ENCODE measurements at places on chromosomes 4 and X.

DNA sequence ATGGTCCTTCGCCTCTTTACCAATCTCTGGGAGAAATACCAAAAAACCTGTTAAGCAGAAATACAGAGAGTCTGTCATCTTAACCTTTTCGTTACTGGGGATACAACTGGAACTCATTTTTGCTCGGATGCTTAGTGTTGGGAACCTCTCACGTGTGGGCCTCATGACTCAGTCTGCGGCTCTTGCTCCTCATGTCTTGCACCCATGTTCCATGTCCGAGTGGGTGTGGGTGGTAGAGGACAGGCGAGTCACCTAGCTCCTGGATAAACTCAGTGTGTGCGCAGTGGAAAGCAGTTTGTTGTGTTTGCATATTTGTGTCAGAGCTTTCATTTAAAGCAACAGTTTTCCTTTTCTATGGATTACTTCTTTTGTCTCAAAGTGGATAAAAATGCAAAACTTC, 70.6 kb downstream of the TNIP2 start:
- no peak for DNase-seq

- no peak for DNase-seq
These were observed 27.2 kb upstream of the TNIP3 start for GRCh38 chr4:121191361-121191760.

DNA sequence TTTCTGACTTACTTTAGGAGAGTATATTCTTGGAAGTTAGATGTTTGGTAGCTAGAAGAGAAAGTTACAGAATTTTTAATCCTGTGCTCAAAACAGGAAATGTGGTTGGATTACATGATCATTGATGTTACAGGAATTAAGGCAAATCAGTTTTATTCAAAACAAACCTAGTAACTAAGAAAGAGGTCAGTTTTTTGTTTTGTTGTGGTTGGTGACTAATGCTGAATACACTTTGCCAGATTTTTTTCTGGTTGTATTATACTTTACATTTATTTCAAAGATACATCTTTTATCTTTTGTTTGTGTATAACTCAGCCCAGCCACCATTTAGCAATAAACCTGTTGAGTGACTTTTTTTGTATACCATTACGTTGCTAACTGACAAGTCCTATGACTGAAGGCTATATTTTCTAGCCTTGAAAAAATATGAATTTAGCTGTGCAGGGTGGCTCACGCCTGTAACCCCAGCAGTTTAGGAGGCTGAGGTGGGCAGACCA, 116.7 kb downstream of the KLHL8 start:
- DNase-seq: no peak

GRCh38 chrX:115894087-115894486, 276.5 kb upstream of the AGTR2 start:
- DNase-seq: no peak

GRCh38 chr4:1502976-1503375, 96.7 kb upstream of the NKX1-1 start:
- DNase-seq: no peak

GRCh38 chr4:76781698-76782595, 116.0 kb downstream of the SOWAHB start:
- DNase-seq: no peak

- no peak for DNase-seq
These were observed 44.0 kb downstream of the GYG2 start for GRCh38 chrX:2872671-2873277.

GRCh38 chrX:67546496-67547423, 2.9 kb downstream of the AR start:
- no peak for DNase-seq

DNA sequence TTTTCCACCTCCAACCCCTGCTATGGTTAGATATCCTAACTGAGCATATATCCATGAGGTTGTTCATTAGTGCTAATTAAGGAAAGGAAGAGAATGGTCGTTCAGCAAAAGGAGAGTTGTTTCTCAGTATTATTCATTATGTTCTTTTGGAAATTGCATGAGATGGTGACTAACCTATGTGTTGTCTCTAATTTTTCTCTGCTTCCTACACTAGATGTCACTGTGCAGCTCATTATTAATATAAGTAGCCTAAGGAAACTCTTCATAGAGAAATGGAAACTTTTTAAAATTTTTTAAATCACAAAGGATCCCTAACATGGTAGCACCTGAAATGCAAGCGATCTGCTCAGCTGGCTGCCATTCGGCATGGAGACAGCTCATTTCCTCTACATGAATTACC, 67.7 kb upstream of the FAM9A start:
- DNase-seq: no peak

DNA sequence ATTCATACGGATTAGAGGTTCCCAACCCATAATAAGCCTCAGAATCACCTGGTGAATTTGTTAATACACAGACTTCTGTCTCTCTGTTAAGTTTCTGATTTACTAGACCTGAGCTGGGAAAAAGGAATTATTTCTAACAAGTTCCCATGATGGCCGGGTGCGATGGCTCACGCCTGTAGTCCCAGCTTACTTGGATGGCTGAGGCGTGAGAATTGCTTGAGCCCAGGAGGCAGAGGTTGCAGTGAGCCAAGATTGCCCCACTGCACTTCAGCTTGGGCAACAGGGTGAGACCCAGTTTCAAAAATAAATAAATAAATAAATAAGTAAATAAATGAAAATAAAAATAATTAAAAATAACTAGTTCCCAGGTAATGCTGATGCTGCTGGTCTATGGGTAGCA, 412.3 kb downstream of the GALNTL6 start:
- no peak for DNase-seq

DNA sequence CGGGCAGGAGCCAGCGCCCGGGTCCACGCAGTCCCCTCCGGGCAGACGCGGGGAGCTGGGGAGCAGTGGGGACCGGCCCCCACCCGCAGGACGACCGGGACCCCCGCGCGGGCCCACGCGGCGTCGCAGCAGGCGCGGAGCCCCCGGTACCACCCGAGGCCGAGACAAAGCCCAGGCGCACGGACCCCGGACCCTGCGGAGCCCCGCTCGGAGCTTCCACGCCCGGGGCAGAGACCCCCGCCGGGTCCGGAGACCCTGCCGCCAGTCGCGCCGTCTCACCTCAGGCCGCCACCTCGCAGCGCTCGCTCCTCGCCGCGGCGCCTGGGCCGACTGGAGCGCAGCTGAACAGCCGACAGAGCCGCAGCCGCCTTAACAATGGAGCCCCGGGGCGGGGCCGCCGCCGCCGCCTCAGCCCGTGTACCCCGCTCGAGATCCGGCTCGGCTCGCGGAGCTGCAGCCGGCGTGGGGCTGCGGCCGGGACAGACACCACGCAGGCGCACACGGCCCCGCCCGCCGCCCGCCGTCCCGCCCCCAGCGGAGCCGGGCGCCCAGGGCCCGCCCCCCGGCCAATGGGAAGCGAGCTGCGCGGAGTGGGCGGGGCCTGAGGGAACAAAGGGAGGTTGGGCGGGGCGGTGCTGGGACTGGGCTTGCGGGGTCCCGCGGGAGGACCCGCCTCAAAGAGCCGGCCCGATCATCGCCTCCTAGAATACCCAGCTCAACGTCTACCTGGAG, at the start of gene AFAP1:
Gene AFAP1 (minus strand): TSS at position 485 of the 732 bp plus-strand sequence. CDS start 67,783 bp downstream, outside the sequence.
- DNase-seq: peak; percentile 83

DNA sequence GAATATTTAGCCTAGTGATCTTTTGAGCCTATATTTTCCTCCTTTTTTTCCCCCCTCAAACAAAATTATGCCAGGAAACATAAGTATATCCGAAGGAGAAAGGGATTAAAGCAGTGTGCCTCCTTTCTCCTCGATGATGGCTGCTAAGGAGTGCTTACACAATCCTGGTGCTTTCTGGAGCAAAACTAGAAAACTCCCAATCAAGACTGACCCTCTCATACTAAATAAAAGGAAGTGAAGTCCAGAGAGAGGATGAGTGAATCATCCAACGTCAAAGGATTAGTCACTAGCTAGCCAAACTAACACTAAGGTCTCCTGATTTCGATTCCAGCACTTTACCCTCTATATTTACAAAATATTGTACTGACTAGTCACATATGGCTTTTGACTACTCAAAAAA, 146.8 kb downstream of the PPP3CA start:
- DNase-seq: no peak

DNA sequence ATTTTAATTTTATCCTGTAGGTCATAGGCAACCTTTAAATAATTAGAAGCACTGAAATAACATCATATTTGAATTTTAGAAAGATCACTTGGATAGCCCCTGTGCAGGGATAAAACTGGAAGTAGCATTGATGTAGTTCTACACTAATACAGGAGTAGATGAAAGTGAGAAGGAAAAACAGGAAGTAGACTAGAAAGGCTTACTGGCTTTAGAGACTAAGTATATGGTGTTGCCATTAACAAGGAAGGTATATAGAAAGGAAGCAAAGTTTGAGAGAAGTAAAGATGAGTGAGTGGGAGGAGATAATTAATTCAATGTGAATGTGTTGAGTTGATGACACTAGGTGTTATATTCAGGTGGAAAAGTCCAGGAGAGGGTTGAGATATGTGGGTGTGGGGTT, 73.1 kb upstream of the EPGN start:
- DNase-seq: no peak

- DNase-seq: no peak
These were observed 2139.0 kb downstream of the ARAP2 start for GRCh38 chr4:34105311-34105710.

GRCh38 chr4:124426279-124426678, 286.3 kb downstream of the ANKRD50 start:
- DNase-seq: no peak

- DNase-seq: no peak
These were observed 127.4 kb downstream of the ZNF330 start for GRCh38 chr4:141348125-141348524.

DNA sequence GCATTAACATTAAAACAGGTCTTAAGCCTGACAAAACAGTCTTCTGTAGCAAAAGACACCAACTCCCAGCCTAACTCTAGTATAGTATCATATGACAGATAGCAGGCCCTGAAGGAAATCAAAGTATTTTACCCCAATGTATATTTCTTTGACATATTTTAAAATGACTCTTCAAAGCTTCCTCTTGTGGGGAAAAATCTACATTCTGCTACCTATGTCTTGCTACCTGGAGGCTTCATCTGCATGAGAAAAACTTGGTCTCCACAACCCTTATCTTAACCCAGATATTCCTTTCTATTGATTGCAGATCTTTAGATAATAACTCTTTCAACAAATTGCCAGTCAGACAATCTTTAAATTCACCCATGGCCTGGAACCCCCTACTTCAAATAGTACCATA, 1620.4 kb downstream of the PCDH7 start:
- no peak for DNase-seq

- DNase-seq: no peak
These were observed 51.7 kb downstream of the PIR start for GRCh38 chrX:15441464-15441863.

DNA sequence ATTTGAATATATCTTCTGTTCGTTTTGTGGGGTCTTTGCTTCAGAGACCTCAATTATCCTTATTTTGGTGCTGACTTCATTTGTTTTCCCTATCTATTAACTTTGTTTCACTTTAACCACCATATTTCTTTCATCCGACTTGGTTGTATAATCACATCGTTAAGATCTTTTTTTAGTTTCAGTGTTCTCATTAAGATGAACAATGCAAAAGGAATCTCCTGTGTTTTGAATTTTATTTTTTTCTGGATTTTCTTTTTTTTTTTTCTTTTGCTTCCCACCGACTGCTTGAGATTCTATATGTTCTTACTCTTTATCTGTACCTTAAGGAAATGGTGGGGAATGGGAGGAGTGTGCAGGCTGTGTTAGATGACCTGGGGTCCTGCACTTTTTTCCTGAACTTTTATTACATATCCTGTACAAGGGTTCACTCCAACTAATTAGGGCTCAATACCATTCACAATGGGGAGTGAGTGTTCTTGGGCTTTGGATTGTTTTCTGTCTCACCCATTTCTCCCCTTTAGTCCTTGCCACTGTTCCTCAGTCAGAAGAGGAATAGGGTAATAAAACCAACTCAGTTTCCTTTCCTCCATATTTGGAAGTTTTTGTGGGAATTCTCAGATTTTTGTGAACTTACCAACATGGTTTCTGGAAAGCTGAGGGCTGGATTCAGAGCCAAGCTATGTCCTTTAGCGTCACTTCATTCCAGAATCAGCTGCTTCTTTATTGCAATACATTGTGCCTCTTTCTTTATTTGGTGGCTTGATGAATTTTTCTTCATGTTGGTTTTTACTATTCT, 43.2 kb upstream of the BMPR1B start:
- no peak for DNase-seq

DNA sequence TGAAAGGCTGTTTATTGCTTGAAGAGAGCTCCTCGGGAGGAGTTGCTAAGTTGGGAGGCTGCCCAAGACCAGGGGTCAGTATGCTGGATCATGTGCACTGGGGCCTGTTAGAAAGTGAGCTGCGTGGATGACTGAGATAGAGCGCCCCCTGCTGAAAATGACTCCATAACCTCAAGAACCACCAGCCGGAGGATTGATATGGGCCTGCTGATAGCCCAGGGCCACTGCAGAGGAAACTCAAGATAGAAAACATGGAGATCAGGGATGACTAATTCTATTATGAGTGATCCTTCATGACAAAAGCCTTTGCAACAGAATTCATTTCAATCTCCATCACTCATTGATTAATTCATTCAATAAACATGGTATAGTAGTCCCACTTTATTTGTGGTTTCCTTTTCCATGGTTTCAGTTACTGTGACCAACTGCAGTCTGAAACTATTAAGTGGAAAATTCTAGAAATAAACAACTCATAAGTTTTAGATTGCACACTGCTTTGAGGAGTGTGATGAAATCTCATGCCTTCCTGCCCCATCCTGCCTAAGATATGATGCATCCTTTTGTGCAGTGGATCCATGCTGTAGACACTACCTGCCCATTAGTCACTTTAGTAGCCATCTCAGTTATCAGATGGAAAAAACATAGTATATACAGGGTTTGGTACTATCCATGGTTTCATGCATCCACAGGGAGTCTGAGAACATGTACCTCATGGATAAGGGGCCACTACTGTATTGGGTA, 126.7 kb upstream of the MBNL3 start:
- DNase-seq: peak; percentile 12

DNA sequence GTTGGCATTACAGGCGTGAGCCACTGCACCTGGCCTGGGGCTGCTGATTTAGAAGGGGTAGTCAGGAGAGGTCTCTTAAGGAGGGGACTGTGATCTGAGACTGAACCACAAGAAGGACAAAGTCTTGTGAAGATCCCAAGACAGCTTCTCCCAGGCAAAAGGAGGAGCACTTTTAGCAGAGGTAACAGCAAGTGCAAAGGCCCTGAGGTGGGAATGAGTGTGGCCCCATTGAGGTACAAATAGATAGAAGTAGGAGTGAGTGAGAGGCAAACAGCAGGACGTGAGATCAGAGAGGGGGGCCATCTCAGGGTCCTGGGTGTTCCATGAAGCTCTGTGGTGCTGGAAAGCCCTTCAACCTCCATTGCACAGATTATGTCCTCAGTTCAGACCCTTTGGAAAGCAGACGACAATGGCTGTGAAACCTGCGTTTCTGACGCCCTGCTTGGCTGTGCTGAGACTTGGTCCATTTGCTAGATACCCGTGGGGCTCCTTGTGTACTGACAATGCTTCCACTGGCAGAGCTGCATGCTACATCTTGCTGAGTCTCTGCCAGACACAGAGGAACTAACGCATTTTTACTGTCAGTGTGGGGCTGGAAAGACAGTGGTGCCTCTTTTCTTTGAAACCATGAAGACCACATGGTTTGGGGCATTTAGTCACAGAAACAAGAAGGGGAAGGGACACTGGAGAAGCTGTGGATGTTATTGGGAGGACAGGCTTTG, 1.3 kb upstream of the CCKAR start:
- no peak for DNase-seq

All from central memory CD8-positive, alpha-beta T cell (primary cell).